ENCODE measurements at places on chromosomes 5 and 9.

DNA sequence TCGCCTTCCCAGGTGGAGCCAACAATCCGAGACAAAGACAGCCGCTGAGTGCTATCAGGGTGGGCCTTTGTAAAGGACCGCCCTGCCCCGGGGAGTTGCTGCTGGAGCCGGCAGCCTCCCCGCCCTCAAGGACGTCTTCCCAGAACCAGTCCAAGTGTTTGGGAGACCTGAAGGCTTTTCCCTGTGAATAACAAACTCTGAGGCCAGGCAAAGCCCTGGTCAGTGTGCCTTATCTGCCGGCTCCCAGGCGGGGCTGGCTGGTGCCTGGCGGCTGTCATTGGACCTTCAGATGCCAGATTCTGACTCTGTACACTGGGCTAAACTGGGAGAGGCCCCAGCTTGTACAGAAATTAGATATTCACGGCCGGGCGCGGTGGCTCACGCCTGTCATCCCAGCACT, 2.1 kb downstream of the SLC9A3 start:
- ATAC-seq: no peak

DNA sequence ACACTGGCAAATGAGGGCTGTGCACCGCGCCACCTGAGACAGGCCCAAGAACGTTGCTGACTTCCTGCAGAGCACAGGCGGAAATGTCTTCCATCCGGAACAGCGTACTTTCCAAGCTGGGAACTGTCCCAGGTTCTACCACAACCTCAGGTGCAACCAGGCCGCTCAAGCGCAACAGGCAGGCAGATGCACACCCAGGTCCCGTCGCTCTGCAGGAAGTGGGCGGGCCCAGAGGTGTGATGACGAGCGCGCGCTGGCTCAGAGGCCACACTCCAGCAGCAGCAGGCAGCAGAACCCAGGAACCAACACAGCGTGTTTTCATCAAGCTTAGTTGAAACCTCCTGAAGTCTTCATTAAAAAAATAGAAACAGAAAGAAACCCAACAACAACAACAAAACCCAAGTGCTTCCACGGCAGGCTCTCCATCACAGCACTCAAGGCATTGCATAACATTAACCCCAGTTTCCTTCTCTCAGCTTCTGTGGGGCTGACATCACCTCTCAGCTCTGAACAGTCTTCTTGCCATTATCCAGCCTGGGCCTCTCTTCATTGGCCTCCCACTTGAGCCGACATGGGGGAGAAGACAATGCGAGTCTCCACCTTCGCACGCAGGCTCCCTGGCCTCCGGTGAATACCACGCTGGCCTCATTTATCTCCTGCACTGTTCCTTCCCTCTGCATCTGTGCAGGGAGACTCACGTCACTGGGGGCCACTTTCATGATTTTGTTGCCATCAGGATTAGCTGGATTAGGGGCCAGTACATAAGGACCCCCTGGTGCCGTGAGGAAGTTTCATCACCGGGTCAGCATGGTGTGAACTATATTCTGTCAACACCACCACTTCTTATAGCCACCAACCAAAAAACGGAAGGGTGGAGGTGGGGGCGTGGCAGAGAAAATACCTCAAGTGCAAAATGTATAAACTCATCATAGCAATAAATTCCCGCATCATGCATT, 22.1 kb downstream of the PTCH1 start:
- ATAC-seq: peak; percentile 94

DNA sequence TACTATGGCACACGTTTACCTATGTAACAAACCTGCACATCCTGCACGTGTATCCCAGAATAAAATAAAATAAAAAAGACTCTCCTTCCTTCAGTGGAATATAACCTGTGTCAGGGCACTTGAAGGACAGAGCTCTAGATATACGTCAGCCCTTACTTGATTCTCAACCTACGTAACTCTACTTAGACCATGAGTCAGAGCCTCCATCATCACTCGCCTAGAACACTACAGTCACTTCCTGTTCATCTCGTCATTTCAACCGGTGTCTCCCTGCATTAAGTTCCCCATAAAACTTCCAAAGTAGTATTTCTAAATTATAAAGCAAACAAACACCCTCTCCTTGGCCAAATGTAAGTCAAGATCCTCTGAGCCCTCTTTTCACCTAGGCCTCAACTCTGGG, 243.5 kb upstream of the CCNG1 start:
- no peak for ATAC-seq

- peak; percentile 91 for ATAC-seq
Observed at GRCh38 chr5:122736086-122736845, 38.6 kb upstream of the SNX2 start.

DNA sequence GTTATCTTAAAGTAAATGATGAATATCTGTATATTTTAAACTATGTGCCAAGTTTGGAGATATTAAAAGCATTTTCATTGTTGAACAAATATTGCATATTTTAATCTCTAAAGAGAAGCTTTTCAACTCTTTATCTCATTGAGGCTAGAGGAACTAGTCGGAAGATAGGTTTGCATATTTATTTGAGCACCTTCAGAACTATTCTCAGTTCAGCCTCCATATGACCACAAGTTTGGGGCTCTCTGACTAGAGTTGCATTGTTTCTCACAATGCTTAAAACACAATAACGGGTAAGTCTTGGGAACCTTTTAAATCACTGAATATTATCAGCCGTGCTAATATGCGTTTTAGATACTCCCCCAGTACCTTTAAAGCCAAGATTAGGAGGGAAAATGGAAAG, 47.3 kb upstream of the CTXN3 start:
- no peak for ATAC-seq

DNA sequence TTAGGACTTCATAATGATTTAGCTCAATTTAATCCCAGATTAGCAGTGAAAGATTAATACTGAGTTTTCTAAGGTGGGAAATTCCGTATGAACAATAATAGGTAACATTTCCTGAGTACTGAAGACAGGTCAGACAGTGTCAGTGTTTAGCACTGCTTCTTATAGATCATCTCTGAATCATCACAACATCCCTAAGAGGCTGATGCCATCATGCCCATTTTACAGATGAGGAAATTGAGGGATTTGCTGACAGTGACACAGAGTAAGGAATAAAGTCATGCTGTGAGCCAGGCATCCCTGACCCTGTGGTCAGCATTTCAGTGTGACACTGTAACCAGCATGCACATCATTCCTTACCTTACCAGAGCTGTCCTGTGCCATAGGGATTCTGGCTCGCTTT, 44.5 kb downstream of the DAPK1 start:
- ATAC-seq: no peak

DNA sequence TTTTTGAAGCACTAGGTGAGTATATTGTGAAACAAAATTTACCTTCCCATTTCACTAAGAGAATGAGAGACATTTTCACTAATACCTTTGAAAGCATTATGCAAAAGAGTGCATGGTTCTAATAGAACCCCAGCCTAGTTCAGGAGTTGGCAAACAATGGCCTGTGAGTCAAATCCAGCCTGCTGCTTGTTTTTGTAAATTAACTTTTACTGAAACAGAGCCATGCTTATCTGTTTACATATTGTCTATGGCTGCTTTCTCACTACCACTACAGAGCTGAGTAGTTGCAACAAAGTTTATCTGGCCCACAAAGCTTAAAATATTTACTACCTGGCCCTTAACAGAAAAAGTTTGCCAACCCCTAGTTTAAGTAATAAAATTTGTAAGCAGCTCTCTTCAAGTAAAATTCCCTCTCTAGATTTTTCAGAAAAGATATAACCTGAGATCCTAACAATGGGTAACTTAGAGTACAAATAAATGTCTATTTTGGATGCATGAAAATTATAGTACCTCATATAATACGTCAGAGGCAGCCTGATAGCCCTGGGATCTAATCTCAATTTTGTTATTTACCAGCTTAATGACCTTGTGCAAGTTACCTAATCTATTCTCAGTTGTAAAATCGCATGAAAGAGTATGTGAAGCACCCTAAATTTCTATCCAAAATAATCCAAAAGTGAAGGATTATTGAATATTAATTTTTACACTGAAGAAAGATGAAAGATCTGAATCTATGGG, 50.7 kb upstream of the ARL15 start:
- ATAC-seq: no peak

DNA sequence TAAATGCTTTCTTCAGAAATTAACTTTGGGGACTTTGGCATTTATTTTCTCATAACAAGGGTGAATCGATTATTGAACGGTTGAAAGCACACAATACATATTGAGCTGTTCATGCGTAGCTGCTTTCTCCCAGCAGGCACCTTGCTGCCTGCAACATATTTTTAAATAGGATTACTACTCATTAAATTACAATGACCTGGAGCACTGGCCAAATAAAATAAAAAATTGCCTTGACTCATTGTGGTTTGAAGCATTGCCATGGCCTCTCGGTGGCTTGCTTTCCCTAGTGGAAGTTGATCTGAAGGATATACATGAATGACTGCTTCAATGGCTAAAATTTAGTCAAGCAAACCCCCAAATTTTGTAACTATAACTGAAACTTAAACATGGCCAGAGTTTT, 181.6 kb upstream of the NUDT12 start:
- ATAC-seq: no peak

Data from stimulated activated memory B cell treated with anti-CD40 and anti-IgM and Interleukin-4, amounts not matched to agents 10 μg/mL and 1 μg/mL and 100 μg/mL, for 72 hours (primary cell).